Putamen (tissue), 1 donor: ENCODE measurements at places on chromosomes 3 and 15.

DNA sequence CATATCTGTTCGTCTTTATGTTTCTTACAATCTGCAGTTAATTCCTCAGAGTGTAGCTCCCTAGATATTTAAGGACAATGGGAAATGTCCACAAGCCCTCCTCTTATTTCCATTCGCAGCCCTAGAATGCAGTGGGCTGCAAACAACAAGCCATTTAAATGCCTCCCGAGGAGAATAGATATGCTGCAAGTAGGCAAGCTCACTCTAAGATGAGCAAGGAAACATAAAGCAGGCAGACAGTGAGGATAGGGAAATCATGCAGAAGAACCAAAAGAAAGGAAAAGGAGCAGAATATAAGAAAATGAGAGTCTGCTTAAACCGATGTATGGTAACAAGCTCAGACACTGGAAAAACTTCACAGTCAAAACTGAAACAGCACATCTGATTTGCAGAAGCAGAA, 561.9 kb downstream of the GBE1 start:
- no peak for DNase-seq

DNA sequence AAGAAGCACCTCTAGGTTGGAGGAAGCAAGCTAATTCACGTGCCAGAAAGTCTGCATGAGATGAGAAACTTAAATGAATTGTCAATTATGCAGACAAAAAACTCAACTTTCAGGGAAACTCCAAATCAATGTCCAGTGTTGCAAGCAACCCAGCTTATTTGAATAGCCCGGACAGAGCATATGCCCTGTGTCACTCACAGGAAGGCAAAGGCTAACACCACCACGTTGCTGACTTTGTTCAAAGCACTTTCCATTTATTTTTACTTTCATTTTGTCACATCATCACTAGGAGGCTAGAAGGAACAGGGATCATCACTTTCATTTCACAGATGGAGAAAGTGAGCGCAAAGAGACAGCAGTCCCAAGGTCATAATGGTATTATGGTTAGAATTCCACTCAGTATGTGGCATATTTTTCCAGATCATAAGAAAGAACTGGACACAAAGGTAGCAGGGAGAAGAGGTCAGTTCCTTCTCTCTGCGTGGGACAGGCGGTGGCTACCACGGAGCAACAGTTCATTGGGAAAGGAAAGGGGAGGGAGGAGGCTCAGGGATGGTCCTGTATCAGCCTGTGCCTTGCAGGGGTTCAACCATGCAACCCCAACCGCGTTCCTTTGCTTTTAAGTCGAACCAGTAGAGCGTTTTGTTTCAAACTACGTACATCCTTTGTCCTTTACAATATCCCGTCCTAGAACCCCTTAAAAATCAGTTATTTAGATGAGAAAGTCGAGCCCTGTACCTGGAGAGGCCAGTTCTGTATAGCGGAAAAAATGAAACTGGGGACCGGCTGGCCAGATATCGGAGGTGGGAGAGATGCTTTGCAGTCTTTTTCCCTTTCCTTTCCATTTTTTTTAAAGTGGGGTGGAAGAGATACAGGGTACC, 1.1 kb downstream of the HEG1 start:
- no peak for DNase-seq

- peak; percentile 31 for DNase-seq
Measured at GRCh38 chr3:52721002-52721729, 15.3 kb downstream of the SPCS1 start.

GRCh38 chr3:155603302-155603701, 141.6 kb downstream of the PLCH1 start:
- DNase-seq: no peak

DNA sequence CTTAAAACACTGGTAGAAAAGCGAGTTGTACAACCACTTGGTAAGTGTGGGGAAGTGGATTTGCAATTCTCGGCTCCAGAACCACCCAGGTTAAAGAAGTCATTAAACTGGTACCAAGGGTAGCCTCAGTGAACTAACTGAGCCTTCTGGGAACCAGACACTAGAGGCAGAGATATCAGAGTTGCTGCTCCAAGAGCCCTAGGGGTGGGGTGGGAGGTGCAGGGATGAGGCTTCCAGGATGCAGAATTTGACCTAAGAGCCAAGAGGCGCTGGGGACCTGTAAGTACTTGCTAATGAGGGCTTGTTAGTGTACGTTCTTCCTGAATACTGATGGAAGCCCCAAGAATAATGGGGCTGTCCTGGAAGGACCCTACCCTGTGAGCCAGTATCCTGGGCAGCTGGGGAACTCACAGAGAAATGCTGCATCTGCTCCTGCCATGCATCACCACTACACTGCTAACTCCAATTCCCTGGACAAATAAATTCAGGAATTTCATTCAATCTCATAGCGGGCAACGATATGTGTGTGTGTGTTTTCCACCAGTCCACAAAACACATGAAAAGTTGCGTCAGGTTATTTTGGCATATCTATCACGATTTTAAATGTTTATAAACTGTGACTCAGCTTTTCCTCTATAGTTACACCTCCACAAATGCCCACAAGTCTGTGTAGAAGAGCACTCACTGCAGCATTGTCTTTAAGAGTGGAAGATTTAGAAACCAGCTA, 23.8 kb downstream of the STIMATE start:
- no peak for DNase-seq

DNA sequence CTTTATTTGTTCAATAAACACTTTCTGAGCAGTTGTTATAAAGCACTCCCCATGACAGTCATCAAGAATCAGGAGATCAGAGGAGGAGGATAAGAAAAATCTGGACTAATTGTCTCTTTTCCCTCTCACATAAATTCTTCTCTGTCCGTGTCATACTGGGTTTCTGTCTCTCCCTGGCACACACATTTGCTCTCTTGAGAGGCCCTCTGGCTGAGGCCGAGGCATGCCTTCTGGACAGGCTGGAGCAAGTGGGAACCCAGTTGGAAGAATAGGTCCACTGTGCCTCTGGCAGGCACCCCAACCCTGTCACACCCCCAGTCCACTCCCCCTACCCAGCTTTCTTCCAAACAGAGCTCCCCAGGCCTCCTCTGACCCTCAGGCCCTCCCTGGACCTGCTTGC, 315.8 kb downstream of the UACA start:
- no peak for DNase-seq

DNA sequence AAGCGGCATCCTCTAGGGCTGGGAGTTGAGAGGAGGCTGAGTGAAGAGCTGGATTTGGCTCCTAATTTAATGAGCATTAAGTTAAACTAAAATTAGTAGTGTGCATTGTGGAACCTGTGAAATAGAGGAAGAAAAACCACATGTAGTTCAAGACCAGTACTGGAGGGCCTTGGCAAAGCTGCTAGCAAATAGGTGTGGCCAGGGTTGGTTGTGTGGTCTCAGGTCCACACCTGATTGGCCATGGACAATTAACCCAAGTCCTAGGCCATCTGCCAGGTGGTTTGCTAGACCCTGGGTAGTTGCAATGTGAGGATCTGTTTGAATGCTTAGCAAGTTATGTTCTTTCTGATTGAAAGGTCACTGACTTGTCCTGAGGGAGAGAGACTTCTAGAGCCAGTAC, 275.5 kb downstream of the PDCD6IP start:
- DNase-seq: no peak

DNA sequence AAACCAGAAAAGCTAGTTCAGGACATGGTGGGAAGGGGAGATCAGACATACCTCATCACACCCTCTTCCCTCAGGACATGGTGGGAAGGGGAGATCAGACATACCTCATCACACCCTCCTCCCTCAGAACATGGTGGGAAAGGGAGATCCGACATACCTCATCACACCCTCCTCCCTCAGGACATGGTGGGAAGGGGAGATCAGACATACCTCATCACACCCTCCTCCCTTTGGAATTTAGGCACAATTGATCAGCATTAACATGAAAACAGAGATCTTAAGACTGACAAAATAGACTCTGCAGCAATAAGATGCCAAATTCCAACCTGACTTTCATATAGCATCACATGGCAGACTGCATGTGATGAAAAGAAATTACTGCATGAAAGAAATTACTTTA, 412.7 kb upstream of the ZNF717 start:
- DNase-seq: no peak

- DNase-seq: no peak
Measured at GRCh38 chr3:41753651-41754050, 208.3 kb downstream of the ULK4 start.

- DNase-seq: no peak
Measured at GRCh38 chr15:69045802-69046201, 31.3 kb downstream of the NOX5 start.

GRCh38 chr3:116314476-116314875, 130.8 kb downstream of the LSAMP start:
- no peak for DNase-seq

DNA sequence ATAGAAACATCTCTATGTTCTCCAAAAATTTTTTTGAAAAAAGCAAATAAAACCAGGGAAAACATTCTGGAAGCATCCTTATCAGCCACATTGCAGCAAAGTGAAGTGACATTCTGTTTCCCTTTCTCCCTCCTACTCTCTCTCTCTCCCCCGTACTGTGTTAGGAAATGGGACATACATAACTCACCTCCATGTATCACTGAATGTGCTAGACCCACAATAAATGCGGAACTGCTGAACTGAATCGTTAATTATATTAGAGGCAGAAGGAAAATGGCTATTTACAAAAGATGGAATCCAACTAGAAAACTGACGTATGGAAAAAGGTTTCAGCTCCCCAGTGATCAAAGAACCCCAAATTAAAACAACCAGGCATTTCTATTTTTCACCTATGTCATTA, 129.8 kb downstream of the MINAR1 start:
- DNase-seq: no peak

GRCh38 chr3:120040813-120041377, 53.4 kb downstream of the GSK3B start:
- DNase-seq: no peak

- DNase-seq: no peak
Measured at GRCh38 chr3:17592956-17593355, 149.5 kb downstream of the TBC1D5 start.

DNA sequence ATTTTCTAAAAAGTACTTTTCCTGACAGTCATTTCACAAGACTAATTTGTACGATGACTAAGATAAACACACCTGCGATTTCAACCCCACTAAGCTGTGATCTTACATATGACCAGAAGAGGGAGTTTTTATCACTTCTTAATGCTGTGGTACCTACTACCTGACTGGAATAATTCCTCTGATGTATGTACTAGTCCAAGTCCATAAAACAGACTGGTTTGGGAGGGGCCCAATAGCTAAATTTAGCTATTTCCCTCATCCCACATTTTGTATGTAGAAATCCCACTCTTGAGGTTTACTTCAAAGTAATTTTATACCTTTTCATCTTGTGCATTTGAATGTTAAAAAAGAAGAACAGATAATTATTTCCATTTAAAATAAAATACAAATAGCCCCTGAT, 49.7 kb upstream of the SCAANT1 start:
- peak; percentile 37 for DNase-seq

GRCh38 chr15:73983211-73983727, 8.8 kb downstream of the STOML1 start:
- no peak for DNase-seq

DNA sequence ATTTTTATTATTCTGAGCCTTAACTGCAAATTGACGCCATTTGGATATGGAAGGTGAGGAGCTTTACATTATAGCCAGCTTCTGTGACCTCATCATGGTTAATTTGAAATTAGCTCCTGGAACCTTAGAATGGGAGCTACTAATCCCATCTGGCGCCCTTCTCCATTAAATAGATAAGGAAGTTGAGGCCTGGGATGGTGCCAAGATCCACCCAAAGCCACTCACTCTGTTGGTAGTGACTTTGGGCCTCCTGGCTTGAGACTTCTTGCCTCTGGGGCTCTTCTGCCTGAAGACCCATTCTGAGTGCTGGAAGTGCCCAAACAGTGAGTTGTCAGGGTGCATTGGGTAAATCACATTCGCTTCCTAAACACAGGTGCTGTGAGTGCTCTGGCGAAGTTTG, 12.0 kb upstream of the HMCES start:
- DNase-seq: no peak

DNA sequence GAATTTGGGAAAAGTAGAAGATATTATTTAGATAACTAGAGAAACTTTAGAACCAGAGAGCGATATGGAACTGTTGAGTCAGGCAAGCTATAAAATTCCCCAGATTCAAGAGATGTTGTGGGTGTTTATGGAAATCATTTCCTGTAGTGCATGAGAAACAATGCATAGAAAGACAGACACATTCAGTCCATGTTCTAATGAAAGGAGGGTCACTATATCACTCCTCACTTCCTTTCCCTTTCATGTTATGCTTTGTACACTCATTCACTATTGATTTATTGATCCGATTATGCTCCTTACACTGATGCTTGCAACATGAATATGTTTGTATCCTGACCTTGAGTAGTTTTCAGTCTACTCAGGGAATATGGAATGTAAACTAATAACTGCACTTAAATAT, 1459.9 kb upstream of the ALCAM start:
- no peak for DNase-seq

GRCh38 chr3:177855021-177855420, 657.7 kb upstream of the TBL1XR1 start:
- DNase-seq: no peak

DNA sequence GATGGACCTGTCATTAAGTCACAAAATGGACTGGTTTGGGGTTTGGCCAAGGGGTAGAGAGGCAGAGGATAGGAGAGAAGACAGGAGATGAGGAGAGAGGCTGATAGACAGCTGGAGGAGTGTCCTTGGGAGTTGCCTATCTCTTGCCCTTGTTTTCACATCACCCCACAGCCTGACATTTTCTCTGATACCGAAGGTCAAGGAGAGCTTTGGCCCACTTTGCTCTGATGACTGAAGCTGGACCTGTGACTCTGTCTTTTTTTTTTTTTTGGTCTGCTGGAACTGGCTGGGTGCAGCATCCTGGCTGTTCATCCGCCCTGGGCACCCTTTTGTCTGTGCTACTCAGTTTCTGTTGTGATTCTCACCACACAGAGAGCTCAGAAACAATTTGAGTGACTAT, 5.1 kb downstream of the GPD1L start:
- no peak for DNase-seq

GRCh38 chr3:59262076-59262498, 212.3 kb upstream of the CFAP20DC start:
- DNase-seq: no peak

GRCh38 chr3:195248281-195248680, 22.7 kb downstream of the XXYLT1 start:
- DNase-seq: no peak

GRCh38 chr15:95170561-95171380, 939.4 kb downstream of the MCTP2 start:
- no peak for DNase-seq

GRCh38 chr3:196517162-196517800, 2.1 kb upstream of the SMCO1 start:
- DNase-seq: no peak

GRCh38 chr3:115548611-115549010, 74.7 kb upstream of the GAP43 start:
- no peak for DNase-seq

GRCh38 chr3:190150681-190151080, 30.0 kb upstream of the P3H2 start:
- DNase-seq: no peak

DNA sequence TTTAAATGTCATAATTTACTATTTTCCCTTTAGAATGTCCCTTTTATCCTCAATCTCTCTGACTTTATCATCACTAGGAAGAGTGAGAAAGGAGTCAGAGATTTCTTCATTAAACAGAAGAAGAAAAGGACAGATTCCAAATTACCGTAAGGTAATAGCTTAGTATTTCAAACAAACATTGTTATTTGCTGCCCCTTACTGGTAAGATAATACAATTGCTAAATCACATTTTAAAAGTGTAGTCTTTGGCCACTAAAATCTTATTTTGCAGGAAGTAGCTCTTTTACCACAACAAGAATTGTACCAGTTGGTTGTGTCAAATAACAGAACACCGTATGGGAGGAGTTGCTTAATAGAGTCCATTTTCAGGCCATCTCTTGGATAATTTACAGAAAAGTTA, 53.7 kb downstream of the CGGBP1 start:
- no peak for DNase-seq

GRCh38 chr15:60667925-60668324, 189.0 kb upstream of the ICE2 start:
- DNase-seq: no peak
